NCI-H1105 treated with DMSO at 0.1 percent for 48 hours (cell line): ENCODE measurements at places on chromosomes 16 and 17.

- no peak for DNase-seq
Measured at GRCh38 chr17:64081802-64082799, 47.8 kb downstream of the ERN1 start.

DNA sequence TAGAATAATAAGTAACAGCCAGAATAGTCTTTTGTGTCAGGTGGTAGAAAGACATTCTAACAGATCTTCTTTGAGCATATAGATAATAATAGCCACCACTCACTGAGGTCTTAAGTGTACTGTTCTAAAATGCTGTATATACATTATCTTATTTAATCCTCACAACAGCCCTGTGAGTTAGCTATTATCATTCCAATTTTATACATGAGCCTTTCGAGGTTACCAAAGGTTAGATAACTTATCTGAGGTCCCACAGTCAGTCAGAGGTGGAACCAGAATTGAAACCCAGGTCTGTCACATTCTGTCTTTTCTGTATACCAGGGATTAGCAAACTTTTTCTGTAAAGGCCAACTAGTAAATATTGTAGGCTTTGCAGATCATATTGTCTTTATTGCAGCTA is 23.2 kb downstream of the REXO5 start:
- no peak for DNase-seq

DNA sequence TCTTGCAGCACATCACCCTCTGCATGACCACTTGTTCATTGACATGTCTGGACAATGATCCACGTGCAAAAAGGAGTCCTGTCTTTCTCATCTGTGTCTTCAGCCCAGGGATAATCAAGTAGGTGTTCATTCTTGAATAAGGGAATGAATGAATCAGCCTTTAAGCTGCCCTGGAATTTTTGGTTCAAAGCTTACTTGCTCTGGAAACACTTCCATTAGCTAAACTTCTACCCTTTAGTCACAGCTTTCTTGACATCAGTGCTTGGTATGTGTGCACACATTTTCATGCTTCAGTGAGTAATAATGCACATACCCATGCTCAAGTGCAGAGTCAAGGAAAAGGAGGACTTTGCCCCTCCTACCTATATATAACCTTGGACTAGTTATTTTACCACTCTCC is 103.0 kb upstream of the CDH13 start:
- no peak for DNase-seq

DNA sequence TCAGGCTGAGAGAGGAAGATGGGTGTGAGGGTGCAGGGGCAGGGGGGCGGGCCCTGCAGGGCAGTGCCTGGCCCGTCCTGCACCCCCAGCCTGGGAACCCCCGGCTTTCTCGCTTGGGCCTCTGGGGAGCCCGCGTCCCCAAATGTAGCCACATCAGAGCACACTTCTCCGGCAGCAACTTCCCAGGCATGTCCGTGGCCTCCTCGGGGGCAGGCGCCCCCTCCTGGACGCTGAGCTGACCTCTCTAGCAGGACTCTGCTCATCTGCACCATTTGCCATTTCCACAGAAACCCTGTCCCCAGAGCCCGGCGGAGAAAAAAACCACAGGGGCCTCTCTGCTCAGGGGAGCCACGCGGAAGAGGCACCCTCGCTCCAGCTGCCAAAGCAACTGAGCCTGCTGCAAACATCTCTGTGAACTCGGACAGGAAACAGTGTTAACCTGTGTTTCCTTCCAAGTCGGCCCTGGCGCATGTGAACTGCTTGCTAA is 63.4 kb downstream of the KLHDC4 start:
- no peak for DNase-seq
